ENCODE measurements at places on chromosomes 3 and 15. TPM values are rescaled to one million over a fixed set of nuclear protein-coding genes. Genes with fewer than 3 reads are reported as not detected.

CHST13 gene
- not detected for total RNA-seq

- no peak for DNase-seq
- peaks cover 16% of the 10 kb centered on the region for H3K27me3 ChIP-seq
- H3K4me1 ChIP-seq = no peaks in the 10 kb centered on the region
- no peak overlapping the region for H3K4me3 ChIP-seq
- no peaks in the 10 kb centered on the region for H3K36me3 ChIP-seq
Observed at GRCh38 chr3:192417017-192417416, 310.3 kb downstream of the FGF12 start.

SEC11A gene
- total RNA-seq = 66.6 TPM

EBLN2 gene
- total RNA-seq = 4.7 TPM

KNG1 gene
- not detected for total RNA-seq

VPS13C gene
- total RNA-seq = 47.2 TPM

SLC22A13 gene
- 0.21 TPM for total RNA-seq

- no peak overlapping the region for H3K4me3 ChIP-seq
- no peaks in the 10 kb centered on the region for H3K27me3 ChIP-seq
- peaks cover 2% of the 10 kb centered on the region for H3K4me1 ChIP-seq
- no peak for DNase-seq
- H3K36me3 ChIP-seq = peaks cover 2% of the 10 kb centered on the region
Observed at GRCh38 chr3:126445506-126445905, 30.2 kb downstream of the ZXDC start.

DNA sequence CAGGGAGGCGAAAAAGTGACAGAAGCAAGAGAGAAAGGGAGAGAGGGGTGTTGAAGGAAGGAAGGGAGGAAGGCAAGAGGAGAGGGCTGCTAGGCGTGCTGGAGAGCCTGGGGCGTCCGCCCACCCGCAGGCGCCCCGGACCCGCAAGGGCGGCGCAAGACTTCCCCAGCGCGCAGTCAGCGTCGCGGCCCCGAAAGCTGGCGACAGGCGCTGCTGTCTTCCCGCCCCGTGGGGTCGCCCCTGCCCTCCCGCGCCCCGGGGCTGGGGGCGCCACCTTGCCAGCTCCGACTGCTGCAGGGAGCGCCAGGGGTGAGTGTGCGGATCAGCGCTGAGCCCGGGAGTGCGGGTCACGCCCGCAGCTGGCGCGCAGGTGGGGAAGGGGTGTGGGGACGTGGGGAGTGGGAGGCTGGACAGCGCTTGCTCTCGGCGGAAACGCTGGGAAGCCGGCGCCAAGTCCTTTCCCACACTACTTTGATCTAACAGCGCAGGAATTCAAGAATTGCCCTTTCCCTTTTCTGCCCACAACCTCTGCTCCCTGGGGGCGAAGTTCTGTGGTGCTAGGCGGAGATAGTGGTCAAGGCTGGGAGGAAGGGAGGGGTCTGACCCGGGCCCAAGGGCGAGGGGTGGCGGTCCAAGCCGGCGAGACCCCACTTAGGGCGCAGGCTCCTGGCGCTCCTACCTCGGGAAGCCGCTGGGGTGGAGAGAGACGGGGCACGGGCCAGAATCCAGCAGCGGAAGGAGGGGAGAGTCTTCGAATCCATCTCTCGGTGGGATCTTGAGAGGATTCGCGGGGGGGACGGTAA lies 266.1 kb downstream of the CGGBP1 start:
- H3K27ac ChIP-seq = no peak within 1 kb of the TSS
- H3K36me3 ChIP-seq = no peaks in the 10 kb centered on the region
- peaks cover 46% of the 10 kb centered on the region for H3K27me3 ChIP-seq
- H3K4me3 ChIP-seq = peak within 1 kb of the TSS; percentile 51
- DNase-seq = peak; percentile 28

DNA sequence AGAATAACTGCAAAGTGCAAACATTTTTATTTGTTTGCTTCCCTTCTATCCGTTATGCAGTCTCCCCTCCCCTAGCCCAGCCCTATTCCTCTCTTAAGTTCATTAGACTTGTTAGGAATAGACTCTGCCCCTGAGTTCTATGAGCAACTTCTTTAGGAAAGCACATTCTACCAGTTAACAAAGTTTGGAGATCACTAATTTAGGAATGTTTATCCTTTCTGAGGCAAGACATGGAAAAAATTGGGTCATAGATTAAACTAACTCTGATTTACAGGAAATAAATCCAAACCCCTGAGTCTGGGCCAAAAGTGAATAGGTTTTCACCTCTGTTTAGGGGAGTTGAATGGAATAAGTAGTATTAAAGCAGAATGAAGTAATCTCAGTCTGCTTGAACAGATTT lies 34.4 kb downstream of the C3orf80 start:
- no peak overlapping the region for H3K27ac ChIP-seq
- H3K4me1 ChIP-seq = no peaks in the 10 kb centered on the region
- no peak overlapping the region for H3K4me3 ChIP-seq

TEX55 gene
- not detected for total RNA-seq

GRCh38 chr3:133887803-133888703 lies 7.6 kb downstream of the RAB6B start:
- peaks cover 6% of the 10 kb centered on the region for H3K27me3 ChIP-seq
- DNase-seq = no peak
- H3K36me3 ChIP-seq = no peaks in the 10 kb centered on the region
- H3K4me3 ChIP-seq = no peak overlapping the region

- DNase-seq = no peak
- H3K27ac ChIP-seq = no peak overlapping the region
- H3K36me3 ChIP-seq = no peaks in the 10 kb centered on the region
- no peaks in the 10 kb centered on the region for H3K4me1 ChIP-seq
- H3K4me3 ChIP-seq = no peak overlapping the region
Observed at GRCh38 chr3:2218375-2218774, 119.7 kb downstream of the CNTN4 start.

TMOD2 gene
- total RNA-seq = 6.9 TPM

- no peak overlapping the region for H3K27ac ChIP-seq
- H3K4me1 ChIP-seq = peaks cover 5% of the 10 kb centered on the region
- peaks cover 11% of the 10 kb centered on the region for H3K36me3 ChIP-seq
Observed at GRCh38 chr3:45547764-45548680, 46.5 kb upstream of the LIMD1 start.

DNA sequence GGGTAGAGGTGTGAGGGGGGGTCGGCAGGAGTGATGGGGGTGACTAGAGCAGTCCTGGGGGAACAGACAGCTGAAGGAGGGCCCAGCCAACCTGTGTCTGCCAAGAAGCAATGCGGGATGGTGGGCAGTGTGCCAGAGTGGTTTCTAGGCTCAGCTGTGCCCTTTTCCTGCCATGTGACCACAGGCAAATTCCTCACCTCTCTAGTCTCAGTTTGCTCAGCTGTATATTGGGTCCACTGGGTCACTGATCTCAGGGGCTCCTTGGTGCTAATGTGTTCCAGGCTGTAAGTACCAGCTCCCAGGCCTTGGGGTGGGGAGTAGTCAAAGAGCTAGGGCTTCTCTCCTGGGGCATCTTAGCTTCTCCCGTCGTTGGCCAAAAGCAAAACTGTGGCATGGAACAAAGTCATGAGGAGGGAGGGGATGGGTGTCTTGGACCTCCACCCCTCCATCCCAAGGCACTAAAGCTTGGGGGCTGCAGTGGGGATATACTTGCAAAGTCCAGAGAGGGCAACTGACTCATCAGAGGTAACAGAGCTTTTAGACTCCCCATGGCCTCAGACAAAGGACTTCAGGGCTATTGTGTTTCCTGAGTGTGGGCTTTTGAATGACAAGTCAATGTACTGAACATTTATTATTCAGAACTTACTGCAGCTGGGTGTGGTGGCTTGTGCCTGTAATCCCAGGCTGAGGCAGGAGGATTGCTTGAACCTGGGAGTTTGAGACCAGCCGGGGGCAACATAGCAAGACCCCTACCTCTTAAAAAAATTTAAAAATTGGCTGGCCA lies 20.9 kb downstream of the SMAD6 start:
- no peak overlapping the region for H3K27ac ChIP-seq
- H3K4me1 ChIP-seq = no peaks in the 10 kb centered on the region
- H3K4me3 ChIP-seq = no peak overlapping the region

CEMIP gene
- not detected for total RNA-seq

DNA sequence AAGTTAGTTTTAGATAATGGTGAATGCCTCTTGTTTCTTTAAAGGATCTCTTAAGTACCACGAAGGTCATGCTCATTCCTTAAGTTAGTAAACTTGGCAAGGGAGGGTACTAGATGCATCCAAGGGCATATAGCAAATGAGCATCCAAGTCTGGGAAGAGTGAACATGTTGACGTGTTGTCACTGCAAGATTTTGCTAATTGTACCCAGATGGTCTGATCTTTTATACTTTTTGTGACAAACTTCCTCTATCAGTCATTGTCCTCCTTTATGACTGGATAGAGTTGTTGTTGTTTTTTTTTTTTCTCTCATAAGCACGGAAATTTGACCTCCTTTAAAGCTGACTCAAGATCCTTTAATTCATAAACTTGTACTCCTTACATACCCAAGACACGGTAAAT lies 121.3 kb downstream of the CHST2 start:
- no peak for DNase-seq

VWA5B2 gene
- total RNA-seq = not detected

DNA sequence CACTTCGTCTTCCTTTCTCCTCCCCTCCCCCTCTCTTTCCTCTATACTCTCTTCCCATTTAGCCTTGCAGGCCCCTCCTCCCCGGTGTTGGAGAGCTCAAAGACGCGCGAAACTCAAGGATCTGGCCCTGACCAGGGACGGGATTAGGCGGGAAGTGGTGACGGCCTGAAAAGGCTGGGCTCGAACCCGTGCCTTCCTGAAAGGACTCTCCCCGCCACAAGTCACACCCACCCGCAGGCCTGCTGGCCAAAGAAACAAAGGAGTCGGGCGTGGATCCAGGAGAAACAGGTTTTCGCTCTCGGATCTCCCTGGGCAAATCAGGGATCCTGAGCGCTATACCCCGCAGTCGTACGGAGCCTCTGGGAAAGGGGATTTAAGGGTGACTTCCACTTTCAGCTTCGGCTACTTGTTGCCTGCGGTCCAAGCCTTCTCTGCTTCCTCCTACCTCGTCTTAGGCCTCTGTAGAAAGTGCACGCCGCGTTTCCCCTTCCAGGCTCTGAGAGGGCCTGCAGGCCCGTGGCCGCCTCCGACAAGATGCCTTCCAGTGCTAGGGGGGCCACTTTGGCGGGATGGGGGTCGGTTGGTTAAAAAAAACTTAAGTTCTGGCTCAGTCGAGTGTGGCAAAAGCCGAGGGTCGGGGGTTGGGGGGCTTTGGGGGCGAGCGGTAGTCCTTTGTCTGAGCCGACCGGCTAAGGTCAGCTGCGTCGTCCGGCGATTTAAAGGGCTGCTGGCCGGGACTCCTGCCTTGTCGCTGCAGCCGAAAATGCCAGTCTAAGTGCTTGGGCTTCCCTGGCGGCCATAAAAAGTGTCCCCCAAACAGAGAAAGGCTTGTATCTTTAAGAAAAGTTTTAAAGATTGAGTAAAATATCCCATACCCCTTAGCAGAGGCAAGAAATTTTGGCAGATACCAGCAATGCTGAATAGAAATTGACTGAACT lies 8.2 kb downstream of the ZIC4 start:
- no peak overlapping the region for H3K4me3 ChIP-seq
- no peak overlapping the region for H3K27ac ChIP-seq
- no peak for DNase-seq
- H3K27me3 ChIP-seq = peaks cover 64% of the 10 kb centered on the region
- H3K4me1 ChIP-seq = no peaks in the 10 kb centered on the region
- H3K36me3 ChIP-seq = peaks cover 4% of the 10 kb centered on the region

DNA sequence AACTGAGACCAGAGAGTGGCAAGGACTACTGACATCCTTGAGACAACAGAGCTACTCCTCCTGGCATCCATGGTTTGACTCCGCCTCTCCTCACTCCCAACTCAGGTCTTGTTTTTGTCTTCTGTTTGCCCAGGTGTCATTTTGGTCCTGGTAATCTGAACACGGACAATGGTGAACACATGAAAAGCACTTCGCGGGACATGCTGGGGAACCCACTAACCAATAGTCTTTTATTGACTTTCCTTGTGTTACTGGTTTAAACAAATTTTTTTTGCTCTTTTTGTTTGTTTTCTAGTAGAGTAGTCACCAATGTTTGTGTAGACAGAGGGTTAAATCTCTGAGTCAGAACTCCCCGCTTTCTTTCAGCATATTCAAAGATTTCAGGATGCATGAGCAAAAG lies 38.4 kb downstream of the LARP6 start:
- no peak overlapping the region for H3K4me3 ChIP-seq
- H3K36me3 ChIP-seq = no peaks in the 10 kb centered on the region
- DNase-seq = no peak

DNA sequence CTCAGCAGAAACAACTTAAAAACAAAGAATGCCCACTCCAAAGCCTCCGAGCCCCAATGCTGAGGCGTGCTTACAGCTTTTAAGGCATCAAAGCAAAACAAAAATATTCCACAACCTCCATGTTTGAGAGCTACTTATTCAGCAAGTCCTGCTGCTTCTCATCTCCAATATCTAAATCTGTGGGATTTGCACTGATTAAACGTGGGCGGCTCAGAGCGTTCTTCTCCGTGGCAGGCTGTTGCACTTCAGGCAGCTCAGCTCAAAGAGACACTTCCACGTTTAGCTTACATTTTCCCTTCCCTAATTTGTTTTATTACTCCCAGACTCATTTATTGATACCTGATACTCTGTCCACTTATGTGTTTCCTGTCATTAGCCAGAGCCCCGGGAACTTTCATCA lies 282.6 kb upstream of the MCTP2 start:
- no peak overlapping the region for H3K4me3 ChIP-seq
- no peaks in the 10 kb centered on the region for H3K4me1 ChIP-seq
- no peak for DNase-seq
- no peak overlapping the region for H3K27ac ChIP-seq

GRCh38 chr3:115108614-115109013 lies 38.5 kb downstream of the ZBTB20 start:
- peaks cover 21% of the 10 kb centered on the region for H3K36me3 ChIP-seq
- H3K27me3 ChIP-seq = no peaks in the 10 kb centered on the region

DNA sequence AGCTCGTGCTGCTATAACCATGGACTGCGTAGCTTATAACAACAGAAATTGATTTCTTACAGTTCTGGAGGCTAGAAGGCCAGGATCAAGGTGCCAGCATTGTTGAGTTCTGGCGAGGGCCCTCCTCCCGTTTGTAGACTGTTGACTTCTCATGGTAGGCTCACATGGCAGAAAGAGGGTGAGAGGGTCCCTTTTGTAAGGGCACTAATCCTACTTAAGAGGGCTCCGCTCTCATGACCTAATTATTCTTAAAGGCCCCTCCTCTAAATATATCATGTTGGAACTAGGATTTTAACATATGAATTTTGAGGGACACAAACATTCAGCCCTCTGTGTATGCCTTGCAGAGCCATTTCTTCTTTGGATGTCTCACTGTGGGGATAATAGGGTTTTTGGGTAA lies 28.8 kb upstream of the PYDC2 start:
- H3K27ac ChIP-seq = no peak overlapping the region

CNTN3 gene
- total RNA-seq = not detected

GRCh38 chr15:82952158-82953081 lies at the start of gene HOMER2:
TSS of gene HOMER2 (minus strand) at chr15:82952720. CDS start at chr15:82952535, 185 bp downstream.
- peaks cover 2% of the 10 kb centered on the region for H3K4me1 ChIP-seq
- H3K27me3 ChIP-seq = peaks cover 9% of the 10 kb centered on the region
- H3K27ac ChIP-seq = peak within 1 kb of the TSS; percentile 65
- DNase-seq = peak; percentile 35
- H3K4me3 ChIP-seq = peak within 1 kb of the TSS; percentile 67
- H3K36me3 ChIP-seq = no peaks in the 10 kb centered on the region

Measured in activated CD4-positive, alpha-beta T cell treated with anti-CD3 and anti-CD28 coated beads for 36 hours (primary cell).